H9 (cell line): ENCODE measurements at places on chromosomes 16 and 17. TPM values are rescaled to one million over a fixed set of nuclear protein-coding genes. Genes with fewer than 3 reads are reported as not detected.

GRCh38 chr16:87115646-87116045 is 201.5 kb downstream of the C16orf95 start:
- H3K36me3 ChIP-seq = no peaks in the 10 kb centered on the region
- H3K4me1 ChIP-seq = no peaks in the 10 kb centered on the region; the same call in 1 of the 2 replicates

DNA sequence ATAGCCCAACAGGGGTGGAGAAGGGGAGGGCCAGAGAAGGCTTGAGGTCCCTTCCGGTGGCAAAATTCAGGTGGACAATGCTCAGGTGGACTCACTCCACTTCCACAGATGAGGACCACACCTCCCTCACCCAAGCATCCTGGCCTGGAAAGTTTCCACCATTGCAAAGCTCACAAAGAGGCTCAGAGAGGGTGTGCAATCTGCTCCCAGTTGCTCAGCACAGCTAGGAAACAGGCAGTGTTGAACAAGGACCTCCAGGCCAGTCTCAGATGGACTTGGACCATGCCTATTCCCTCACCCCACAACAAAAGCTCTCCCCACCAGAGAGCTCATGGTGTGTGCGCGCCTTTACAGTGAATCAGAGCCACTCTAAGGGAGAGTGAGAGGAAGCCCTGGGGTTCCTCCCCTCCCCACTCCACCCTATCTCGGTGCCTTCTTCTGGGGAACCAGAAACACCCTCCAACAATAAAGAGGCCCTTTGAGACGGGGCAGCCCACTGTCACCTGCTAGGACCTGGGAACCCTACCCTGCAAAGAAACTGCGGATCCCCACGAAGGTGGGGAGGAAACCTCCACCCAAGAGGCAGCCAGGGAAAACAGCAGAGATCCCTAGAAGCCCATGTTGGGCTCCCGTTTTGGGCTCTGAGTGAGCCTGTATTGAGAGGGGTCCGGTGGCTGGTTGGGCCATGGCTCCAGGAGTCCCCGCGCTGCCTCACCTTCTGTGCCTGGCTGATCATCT is 1.6 kb downstream of the FAM83G start:
- H3K36me3 ChIP-seq = no peaks in the 10 kb centered on the region; the same call in 1 of the 3 replicates
- no peaks in the 10 kb centered on the region for H3K27me3 ChIP-seq
- peak overlapping the region; percentile 93 for H3K4me3 ChIP-seq
- no peak for DNase-seq

DNA sequence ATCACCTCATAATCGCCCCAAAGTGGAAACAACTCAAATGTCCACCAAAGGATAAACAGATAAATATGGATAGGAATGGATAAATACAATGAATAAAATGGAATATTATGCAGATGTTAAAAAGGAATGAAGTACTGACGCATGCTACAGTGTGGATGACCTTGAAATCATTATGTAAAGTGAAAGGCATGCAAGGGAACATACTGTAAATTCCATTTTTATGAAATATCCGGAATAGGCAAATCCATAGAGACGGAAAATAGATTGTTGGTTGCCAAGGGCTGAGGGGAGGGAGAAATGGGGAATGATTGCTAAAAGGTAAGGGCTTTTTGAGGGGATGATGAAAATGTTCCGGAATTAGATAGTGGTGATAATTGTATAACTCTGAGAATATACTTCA is 36.0 kb downstream of the STAT5B start:
- DNase-seq = no peak
- no peaks in the 10 kb centered on the region for H3K27me3 ChIP-seq
- no peaks in the 10 kb centered on the region for H3K36me3 ChIP-seq
- no peak overlapping the region for H3K4me3 ChIP-seq

CORO6 gene
- total RNA-seq = 2.3 and 2.6 TPM in 2 replicates

GRCh38 chr16:78537511-78537910 is 438.1 kb downstream of the WWOX start:
- no peaks in the 10 kb centered on the region for H3K4me1 ChIP-seq
- H3K27ac ChIP-seq = no peak overlapping the region
- no peak overlapping the region for H3K4me3 ChIP-seq
- no peaks in the 10 kb centered on the region for H3K36me3 ChIP-seq
- H3K27me3 ChIP-seq = no peaks in the 10 kb centered on the region

- H3K27me3 ChIP-seq = no peaks in the 10 kb centered on the region
- DNase-seq = no peak
- no peak overlapping the region for H3K27ac ChIP-seq
- no peaks in the 10 kb centered on the region for H3K4me1 ChIP-seq
- no peak overlapping the region for H3K4me3 ChIP-seq
These were observed 123.4 kb downstream of the NTN1 start for GRCh38 chr17:9144502-9145249.

GRCh38 chr17:61453566-61454380 is 1.6 kb downstream of the TBX4 start:
- peak overlapping the region; percentile 32 for H3K4me3 ChIP-seq
- no peaks in the 10 kb centered on the region for H3K4me1 ChIP-seq
- peaks cover 81% of the 10 kb centered on the region for H3K27me3 ChIP-seq
- peaks cover 2% of the 10 kb centered on the region; the same call in 1 of the 3 replicates for H3K36me3 ChIP-seq
- DNase-seq = no peak
- H3K27ac ChIP-seq = no peak overlapping the region
